NCI-H524 treated with DMSO at 0.1 percent for 48 hours (cell line): ENCODE measurements at places on chromosomes 3 and 15.

DNA sequence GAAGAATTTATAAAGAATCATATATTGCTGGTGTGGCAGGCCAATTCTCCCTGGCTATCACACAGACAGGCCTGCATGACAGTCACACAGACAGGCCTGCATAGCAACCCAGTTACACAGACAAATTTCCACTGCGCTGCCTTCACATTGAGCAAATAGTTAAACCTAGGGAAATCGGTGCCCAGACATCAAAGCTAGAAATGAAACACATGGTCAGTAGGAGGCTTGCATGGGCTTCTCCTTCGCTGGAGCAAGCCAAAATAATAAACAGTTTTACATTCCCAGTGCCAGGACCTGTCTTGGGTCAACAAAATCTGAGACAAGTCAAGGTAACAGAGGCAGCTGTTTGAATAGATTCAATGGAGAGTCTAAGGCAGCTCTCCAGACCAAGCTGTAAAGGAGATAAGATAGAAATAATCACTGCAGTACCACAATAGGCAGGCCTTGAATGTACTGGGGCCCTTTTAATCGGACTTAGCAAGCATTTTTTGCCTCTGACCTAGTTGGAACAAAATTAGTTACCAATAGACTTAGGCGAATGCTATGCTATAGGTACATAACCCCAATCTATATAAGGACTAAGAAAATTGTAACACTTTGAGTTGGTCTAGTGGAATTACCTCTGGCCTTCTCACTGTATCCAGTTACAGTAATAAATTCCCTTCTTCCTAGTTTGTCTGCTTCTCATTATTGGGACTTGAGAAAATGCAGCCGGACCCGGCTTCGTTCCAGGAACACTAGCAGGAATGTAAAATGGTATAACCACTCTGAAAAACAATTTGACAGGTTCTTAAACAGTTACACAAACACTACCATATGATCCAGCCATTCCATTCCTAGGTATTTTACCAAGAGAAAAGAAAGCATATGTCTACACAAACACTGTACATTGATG lies 274.7 kb upstream of the UBE2E2 start:
- no peak for DNase-seq

- no peak for DNase-seq
Observed at GRCh38 chr3:11091088-11091590, 63.2 kb upstream of the HRH1 start.

- no peak for DNase-seq
Observed at GRCh38 chr15:69896606-69897005, 201.1 kb downstream of the TLE3 start.

DNA sequence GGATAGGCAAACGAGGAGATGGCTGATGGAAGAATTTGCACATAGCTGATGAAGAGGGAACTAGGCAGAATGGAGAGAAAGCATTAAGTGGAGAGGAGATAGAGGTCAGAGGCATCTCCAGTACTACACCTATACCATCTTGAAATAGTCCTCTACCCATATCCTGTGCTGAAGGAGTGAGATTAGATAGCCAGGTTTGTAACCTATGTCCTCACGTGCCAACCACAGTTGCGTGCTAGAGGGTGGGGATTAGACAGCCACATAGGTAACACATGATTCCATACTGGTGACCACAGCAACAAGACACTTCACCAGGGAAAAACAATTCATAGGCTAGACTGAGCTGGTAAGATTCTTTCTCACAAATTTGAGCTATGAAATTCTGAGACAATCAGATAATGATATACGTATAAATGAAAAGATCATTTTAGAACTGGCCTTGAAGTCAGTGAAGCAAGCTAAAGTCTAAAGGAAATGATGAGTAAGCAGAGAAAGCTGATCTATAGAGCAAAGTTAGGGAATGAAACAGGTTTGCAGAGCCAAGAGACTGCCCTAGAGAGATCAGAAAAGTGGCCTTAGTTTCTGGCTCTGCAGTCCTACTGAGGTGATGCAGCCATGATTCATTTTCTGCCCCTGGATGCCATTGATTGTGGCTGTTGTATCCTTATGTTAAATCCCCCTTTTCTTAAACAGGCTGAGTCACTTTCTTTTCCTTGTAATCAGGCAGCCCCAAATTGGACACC lies 17.7 kb downstream of the MYNN start:
- no peak for DNase-seq

DNA sequence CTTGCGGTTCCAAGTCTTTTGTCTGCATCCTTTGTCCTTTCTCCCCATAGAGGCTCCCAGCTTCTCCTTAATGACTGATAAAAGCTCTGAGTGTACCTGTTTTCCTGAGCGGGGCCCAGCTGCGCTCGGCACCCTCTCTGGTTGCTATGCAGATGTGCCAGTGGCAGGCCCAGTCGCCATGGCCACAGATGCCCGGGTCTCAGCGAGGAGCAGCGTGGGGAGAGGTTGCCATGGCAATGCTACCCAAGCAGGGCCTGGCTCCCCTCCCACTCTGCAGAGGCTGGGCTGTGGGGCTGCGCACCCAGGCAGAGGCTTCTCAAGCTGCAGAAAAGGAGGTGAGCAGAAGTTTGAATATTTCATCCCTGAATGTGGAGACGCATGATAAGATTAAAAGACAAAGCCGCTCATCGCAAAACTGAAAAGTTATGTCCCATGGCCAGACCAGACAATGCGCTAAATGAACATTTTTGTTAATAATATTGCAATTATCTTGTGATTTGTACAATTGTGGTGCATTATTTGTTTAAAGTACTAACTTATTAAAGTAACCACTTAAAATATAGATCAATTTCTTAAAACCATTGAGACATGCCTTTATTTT lies 66.1 kb downstream of the TPRA1 start:
- peak; percentile 62 for DNase-seq

DNA sequence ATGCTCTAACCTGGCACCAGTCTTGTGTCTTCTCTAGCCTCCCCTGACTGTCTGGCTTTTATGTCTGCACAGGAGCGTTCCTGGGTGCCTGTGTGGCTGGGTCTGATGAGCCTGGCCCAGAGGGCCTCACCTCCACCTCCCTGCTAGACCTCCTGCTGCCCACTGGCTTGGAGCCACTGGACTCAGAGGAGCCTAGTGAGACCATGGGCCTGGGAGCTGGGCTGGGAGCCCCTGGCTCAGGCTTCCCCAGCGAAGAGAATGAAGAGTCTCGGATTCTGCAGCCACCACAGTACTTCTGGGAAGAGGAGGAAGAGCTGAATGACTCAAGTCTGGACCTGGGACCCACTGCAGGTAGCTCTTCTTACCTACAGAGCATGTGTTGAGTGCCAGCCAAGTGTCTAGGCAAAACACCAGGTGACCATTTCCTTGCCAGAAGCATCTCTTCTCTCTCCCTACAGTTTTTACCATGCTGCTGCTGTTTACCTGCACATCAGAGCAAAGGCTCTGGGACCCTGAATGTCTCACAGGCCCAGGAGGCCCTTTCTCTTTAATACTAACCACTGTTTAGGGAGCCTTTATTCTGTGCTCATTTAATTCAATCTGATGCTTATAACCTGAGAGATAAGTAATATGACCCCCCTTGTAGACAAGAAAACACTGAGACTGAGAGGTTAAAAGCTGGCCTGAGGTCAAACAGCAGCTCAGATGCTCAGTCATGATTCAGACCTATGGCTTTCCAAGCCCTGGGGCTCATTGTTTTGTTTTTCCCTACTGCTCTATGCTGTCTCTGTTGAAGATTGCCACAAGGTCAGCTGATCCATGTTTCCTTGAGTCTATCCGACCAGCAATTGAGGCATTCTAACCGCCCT lies 10.4 kb downstream of the PODXL2 start:
- DNase-seq: no peak

GRCh38 chr15:24955531-24955921 lies 739 bp downstream of the SNRPN start:
- DNase-seq: no peak

- no peak for DNase-seq
Observed at GRCh38 chr3:107679921-107680320, 157.2 kb downstream of the BBX start.

- no peak for DNase-seq
Observed at GRCh38 chr3:47047673-47048072, 68.2 kb downstream of the NBEAL2 start.

DNA sequence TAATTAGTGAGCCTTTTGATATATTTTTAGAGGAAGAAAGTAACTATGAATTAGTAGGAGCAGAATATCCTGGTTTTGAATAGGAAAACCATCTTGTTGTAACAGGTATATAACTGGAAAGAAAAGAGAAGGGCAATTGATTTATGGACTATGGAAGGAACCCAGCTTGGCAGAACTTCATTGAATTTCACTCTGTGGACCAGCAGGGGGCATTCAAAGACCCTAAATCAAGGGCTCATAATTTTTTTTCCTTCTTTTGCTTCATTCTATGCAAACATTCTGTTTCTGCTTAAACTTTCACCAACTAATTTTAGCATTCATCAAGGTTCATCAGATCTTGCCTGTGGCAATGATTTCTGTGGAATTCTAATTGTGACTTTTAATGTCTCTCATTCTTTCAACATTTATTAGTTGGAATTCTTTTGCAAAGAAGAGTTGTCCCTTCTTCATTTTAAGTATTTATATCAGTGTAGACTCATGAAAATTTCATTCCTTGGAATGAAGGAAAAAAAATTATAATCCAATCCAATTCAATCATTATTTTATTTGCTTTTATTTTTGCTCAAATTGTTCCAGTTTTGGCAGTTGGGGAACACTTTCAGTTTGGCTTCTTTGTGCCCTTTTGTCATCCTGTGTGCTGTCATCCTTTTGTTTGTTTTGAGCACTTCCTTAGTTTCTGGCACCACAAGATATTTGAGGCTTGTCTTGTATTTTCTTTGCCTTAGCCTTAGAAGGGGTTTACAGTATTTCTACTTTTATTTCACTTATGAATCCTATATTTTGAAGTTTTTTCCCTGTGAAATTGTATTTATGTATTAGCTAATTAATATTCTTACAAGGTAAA lies 30.4 kb downstream of the NXPE3 start:
- no peak for DNase-seq

DNA sequence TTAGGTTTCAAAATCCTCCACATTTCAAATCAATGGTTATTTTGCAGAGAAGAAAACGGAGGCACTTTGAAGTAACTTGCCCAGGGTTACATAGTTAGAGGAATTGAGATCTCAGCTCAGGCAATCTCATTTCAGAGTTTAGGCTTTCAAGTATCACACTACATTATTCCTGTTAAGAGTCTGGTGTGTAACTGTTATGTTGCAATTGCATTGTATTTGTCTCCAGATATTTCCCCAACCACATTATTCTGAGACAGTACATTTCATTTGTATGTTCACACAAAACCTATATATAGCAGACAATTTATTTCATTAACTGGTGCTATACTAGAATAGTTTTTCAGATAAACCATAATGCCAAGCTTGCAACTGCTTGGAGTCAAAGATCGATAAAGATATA lies 154.2 kb upstream of the TSPAN3 start:
- no peak for DNase-seq

DNA sequence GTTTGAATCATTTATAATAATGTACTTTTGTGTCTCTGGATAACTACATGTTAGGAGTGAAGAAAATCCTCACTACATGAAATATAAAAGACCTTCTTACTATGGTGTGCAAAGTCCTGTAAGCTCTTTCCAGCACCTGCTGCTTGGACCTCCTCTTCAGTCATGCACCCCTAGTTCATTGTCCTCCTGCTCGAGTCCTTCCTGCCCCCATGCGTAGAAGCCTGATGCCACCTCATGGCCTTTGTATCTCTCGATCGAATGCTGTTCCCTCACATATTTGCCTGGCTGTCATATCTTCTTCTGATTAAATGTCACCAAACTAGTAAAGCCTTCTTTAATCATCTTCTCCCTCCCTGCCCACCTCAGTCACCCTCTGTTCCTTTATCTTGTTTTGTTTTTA lies 49.9 kb upstream of the SUCLG2 start:
- DNase-seq: no peak

DNA sequence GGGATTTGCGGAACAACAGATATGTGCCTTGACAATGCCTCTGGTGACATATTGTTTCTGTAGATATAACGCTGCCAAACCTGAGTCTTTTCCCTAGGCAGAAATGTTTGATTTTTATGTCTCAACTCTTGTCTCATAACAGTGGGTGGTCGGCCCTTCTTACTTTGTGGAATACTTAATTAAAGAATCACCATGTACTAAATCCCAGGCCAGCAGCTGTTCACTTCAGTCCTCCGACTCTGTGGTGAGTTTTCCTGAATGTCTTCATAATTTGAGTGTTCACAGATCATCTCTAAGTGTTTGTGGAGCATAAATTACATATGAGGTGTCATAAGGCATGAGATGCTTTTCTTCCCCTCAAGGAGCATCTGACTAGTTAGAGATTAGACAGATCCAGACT lies 5.9 kb downstream of the FETUB start:
- peak; percentile 88 for DNase-seq
